ENCODE measurements at places on chromosomes 5 and 9. TPM values are rescaled to one million over a fixed set of nuclear protein-coding genes. Genes with fewer than 3 reads are reported as not detected.

GRCh38 chr9:105708405-105708804 is 14.1 kb downstream of the TMEM38B start:
- H3K27ac ChIP-seq: no peak overlapping the region
- no peaks in the 10 kb centered on the region for H3K36me3 ChIP-seq

- H3K36me3 ChIP-seq: no peaks in the 10 kb centered on the region
- DNase-seq: no peak
- no peaks in the 10 kb centered on the region for H3K27me3 ChIP-seq
- no peak overlapping the region for H3K27ac ChIP-seq
- H3K4me1 ChIP-seq: no peaks in the 10 kb centered on the region
Measured at GRCh38 chr9:2479056-2479565, 142.5 kb upstream of the VLDLR start.

GRCh38 chr5:5633579-5633978 is 211.1 kb downstream of the ICE1 start:
- DNase-seq: no peak
- H3K4me1 ChIP-seq: no peaks in the 10 kb centered on the region
- H3K4me3 ChIP-seq: no peak overlapping the region
- H3K27ac ChIP-seq: no peak overlapping the region
- H3K27me3 ChIP-seq: no peaks in the 10 kb centered on the region
- H3K36me3 ChIP-seq: no peaks in the 10 kb centered on the region

DNA sequence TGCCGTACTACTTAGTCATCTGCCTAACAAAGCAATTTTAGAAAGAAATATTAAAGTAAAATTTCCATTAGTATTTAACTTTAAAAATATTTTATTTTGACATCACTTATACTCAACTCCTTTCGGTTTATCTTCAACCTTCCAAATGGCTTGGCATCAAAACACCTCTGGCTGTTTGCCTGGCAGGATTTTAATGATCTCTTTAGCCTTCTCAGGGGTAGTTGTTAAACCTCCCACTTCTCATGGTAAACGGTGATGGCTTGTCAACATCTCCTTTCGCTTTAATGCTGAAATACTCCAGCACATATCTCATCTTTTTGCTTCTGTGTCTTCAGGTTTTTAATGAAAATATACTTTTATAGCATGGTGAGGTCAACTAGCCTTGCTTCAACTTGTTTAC is 747.1 kb downstream of the CETN3 start:
- DNase-seq: no peak
- H3K4me3 ChIP-seq: no peak overlapping the region
- no peaks in the 10 kb centered on the region for H3K4me1 ChIP-seq
- H3K27ac ChIP-seq: no peak overlapping the region
- no peaks in the 10 kb centered on the region for H3K36me3 ChIP-seq

- H3K27me3 ChIP-seq: no peaks in the 10 kb centered on the region
- H3K4me3 ChIP-seq: no peak overlapping the region
- no peak for DNase-seq
Measured at GRCh38 chr5:159427180-159428012, 97.1 kb upstream of the IL12B start.

DNA sequence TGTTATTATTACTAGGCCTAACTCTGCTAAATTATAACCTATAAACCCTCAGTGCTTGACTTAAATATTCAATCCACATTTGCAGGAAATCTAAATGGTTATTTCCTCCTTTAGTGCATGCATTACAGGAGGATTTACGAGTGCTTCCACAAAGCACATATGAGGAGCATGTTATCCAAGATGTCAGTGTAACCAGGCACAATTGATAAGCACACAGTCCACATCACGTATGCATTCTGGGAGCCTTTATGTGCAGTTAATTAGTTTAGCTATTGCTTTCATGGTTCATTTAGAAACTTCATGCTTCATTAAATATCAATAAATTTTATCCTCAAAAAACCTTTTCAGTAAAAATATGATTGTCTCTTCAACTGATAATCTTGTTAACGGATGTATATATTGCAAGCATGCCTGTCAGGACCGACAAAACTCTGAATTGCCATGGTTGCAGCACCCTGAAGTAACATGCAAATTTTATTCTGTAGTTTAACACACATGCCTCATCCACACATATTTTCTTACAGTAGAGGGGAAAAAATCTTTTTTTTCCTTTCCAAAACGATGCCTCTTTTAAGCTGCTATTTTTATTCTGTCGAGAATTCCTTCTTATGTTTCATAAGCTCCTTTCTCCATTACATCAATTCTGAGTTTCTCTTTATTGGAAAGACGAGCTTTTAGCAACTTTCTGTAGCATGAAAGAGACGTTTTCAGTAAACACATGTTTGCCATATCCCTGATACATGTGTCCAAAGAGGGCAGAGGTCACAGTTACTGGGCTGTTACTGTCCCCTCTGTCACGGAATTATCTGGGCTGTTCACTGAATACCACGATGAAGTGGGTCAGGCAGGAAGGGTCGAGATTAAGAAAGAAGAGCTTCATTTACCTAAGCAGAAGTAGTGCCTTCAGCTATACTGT is 142.0 kb downstream of the GLIS3 start:
- no peaks in the 10 kb centered on the region for H3K4me1 ChIP-seq
- DNase-seq: no peak
- no peak overlapping the region for H3K4me3 ChIP-seq
- no peaks in the 10 kb centered on the region for H3K36me3 ChIP-seq
- H3K27ac ChIP-seq: no peak overlapping the region

- H3K4me3 ChIP-seq: no peak overlapping the region
- H3K4me1 ChIP-seq: no peaks in the 10 kb centered on the region
- H3K36me3 ChIP-seq: no peaks in the 10 kb centered on the region
- H3K27me3 ChIP-seq: no peaks in the 10 kb centered on the region
- no peak overlapping the region for H3K27ac ChIP-seq
Measured at GRCh38 chr5:63831381-63831780, 130.9 kb downstream of the HTR1A start.

Gene OBP2B
- not detected for total RNA-seq

Gene HK3
- total RNA-seq: 9.0 TPM

- H3K36me3 ChIP-seq: no peaks in the 10 kb centered on the region
- DNase-seq: no peak
- H3K27me3 ChIP-seq: no peaks in the 10 kb centered on the region
- H3K4me1 ChIP-seq: no peaks in the 10 kb centered on the region
- H3K4me3 ChIP-seq: no peak overlapping the region
Measured at GRCh38 chr5:124783794-124784193, 37.4 kb upstream of the ZNF608 start.

DNA sequence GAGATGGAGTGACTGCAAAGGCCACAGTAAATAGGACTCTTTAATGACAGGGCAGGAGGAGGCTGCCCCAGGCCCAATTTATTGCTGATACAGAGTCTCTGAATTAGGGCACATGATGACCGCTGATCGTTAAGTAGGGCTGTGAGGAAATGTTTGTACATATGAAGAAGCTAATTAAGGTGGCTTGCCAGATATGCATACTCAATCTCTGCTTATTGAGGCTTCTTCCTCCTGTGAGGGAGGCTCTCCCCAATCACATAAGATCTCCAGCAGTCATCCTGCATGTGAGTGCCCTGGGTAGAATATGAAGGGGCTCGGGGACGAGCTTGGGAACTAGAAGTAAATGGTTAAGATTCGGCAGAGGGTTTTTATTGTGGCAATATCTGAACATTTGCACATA is 8.2 kb upstream of the CD180 start:
- no peaks in the 10 kb centered on the region for H3K27me3 ChIP-seq
- H3K4me3 ChIP-seq: no peak overlapping the region
- H3K4me1 ChIP-seq: no peaks in the 10 kb centered on the region
- no peaks in the 10 kb centered on the region for H3K36me3 ChIP-seq
- H3K27ac ChIP-seq: peak overlapping the region; percentile 1
- no peak for DNase-seq

DNA sequence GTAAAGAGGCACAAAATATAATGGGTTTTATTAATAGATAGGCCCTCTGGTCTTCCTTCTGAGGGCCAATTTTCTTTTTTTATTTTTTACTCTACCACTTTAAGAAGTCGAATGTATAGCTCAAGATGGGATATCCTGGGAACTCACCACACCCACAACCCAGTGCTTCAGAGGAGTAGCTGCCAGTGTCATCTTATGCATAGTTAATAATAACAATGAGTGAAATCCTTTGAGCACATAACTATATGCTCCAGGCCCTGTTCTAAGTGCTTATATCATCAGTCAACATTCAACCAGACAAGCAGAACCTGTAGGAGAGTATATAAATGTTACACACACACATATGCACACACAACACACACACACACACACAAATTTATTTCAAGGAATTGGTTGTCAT is 150.3 kb upstream of the ACTBL2 start:
- no peak overlapping the region for H3K27ac ChIP-seq
- no peaks in the 10 kb centered on the region for H3K36me3 ChIP-seq
- H3K27me3 ChIP-seq: no peaks in the 10 kb centered on the region
- DNase-seq: no peak
- H3K4me1 ChIP-seq: no peaks in the 10 kb centered on the region

- H3K36me3 ChIP-seq: no peaks in the 10 kb centered on the region
- H3K27ac ChIP-seq: no peak overlapping the region
- H3K27me3 ChIP-seq: no peaks in the 10 kb centered on the region
- no peaks in the 10 kb centered on the region for H3K4me1 ChIP-seq
- no peak overlapping the region for H3K4me3 ChIP-seq
- DNase-seq: no peak
Measured at GRCh38 chr5:78671609-78672008, 23.0 kb upstream of the LHFPL2 start.

- no peaks in the 10 kb centered on the region for H3K36me3 ChIP-seq
- peaks cover 5% of the 10 kb centered on the region for H3K4me1 ChIP-seq
- no peak overlapping the region for H3K4me3 ChIP-seq
- no peaks in the 10 kb centered on the region for H3K27me3 ChIP-seq
- no peak overlapping the region for H3K27ac ChIP-seq
Measured at GRCh38 chr9:22040760-22041159, 31.7 kb upstream of the CDKN2B start.

GRCh38 chr9:13281356-13282016 is 2.0 kb upstream of the MPDZ start:
- no peaks in the 10 kb centered on the region for H3K36me3 ChIP-seq
- H3K4me1 ChIP-seq: no peaks in the 10 kb centered on the region
- no peak overlapping the region for H3K4me3 ChIP-seq
- H3K27ac ChIP-seq: no peak overlapping the region
- DNase-seq: no peak
- H3K27me3 ChIP-seq: no peaks in the 10 kb centered on the region

Gene ZNF79
- 13.4 TPM for total RNA-seq

DNA sequence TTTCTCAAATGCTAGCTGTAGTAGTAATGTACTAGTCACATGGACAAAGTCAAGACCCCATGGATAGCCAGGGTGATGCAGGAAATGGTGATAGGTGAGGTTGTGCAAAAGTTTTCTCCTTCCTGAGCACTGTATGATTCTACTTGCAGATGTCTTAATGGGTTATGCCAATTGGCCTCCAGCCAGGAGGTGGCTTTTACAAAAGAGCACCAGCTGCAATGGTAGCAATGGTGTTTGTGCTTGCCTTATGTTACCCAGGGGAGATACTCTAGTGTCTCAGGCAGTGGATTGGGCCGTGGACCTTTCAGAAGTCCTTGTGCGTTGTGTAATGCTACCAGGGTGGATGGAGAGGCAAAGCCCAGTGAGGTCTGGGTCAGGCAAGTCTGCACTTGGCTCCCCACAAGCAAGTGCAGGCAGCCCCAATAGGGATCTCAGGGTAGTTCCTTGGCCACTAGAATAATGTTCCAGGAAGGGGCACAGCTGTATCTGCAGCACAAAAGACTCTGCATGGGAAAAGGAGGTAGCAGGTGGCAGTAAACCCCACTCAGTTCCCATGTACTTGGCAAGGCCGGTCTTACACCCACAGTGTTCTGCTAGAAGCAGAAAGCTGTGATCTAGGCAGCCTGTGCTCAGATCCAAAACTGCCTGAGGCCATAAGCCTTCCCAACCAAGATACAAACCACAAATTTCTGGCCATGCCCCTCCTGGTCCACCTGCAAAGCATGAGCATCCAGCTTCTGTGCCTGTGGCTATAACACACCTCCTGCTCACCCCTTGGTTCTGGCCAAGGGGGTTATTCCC is 46.4 kb upstream of the EDIL3 start:
- no peak overlapping the region for H3K27ac ChIP-seq
- no peaks in the 10 kb centered on the region for H3K4me1 ChIP-seq
- no peak for DNase-seq
- no peaks in the 10 kb centered on the region for H3K27me3 ChIP-seq
- H3K36me3 ChIP-seq: no peaks in the 10 kb centered on the region
- H3K4me3 ChIP-seq: no peak overlapping the region

GRCh38 chr9:103242025-103242424 is 246.9 kb downstream of the CYLC2 start:
- H3K4me3 ChIP-seq: no peak overlapping the region
- H3K4me1 ChIP-seq: no peaks in the 10 kb centered on the region
- no peak overlapping the region for H3K27ac ChIP-seq

All from tibial nerve (tissue), 4 donors.